Sigmoid colon (tissue), 7 donors: ENCODE measurements at places on chromosomes 7 and 10. TPM values are rescaled to one million over a fixed set of nuclear protein-coding genes. Genes with fewer than 3 reads are reported as not detected.

DNA sequence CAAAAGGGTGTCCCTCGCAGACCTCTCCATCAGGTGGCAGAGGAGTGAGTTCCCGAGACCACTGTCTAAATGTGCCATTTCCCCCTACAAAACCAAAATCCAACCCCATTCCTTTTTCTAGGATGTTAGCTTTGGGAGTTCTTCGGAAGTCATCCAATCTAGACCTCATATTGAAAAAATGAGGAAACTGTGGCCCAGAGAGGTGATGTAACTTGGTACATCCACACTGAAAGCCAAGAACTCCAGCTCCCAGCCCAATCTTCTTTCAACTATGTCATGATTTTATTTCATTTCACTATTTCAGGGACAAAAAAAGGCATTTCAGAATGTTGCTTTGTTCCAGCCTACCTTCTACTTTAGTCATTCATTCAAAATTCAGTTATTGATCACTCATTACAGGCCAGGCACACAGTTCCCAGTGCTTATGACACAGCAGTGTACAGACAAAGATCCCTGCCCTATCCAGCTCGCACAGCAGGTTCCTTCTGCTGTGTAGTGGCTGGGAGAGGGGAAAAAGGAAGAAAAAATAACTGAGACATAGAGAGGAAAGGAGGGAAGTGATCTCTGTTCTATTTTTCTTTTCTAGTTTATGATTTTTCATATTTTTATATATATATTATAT lies 35.8 kb downstream of the SCRN1 start:
- H3K4me1 ChIP-seq, result no peaks in the 10 kb centered on the region
- H3K27me3 ChIP-seq, result no peaks in the 10 kb centered on the region
- H3K27ac ChIP-seq, result no peak overlapping the region
- H3K36me3 ChIP-seq, result no peaks in the 10 kb centered on the region
- H3K4me3 ChIP-seq, result no peak overlapping the region
- DNase-seq, result no peak

DNA sequence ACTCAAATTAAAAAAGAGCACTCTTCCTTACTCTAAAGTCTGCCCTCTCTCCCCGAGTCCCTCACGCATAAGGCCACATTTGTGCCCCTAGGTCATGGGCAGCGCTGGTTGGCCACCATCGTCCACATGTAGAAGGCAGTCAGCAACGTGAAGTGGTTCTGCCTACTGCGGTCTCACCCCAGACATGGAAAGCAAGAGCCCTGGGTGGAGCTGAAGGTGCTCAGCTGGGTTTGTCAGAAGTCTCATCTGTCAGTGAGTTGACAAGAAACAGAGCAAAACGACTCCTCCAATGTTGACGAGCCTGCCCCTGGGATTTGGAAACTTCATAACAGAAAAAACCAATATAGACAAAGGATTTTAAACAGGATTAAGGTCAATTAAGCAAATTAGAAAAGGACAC lies 192.3 kb upstream of the PRSS58 start:
- DNase-seq, result no peak
- no peaks in the 10 kb centered on the region for H3K27me3 ChIP-seq
- no peaks in the 10 kb centered on the region for H3K4me1 ChIP-seq

Gene RTKN2
- total RNA-seq, result not detected

GRCh38 chr7:5591278-5591874 lies 167.7 kb upstream of the TNRC18 start:
- no peak for DNase-seq
- no peaks in the 10 kb centered on the region for H3K36me3 ChIP-seq
- H3K4me3 ChIP-seq, result no peak overlapping the region
- H3K27ac ChIP-seq, result peak overlapping the region; percentile 70
- no peaks in the 10 kb centered on the region for H3K4me1 ChIP-seq
- peaks cover 27% of the 10 kb centered on the region for H3K27me3 ChIP-seq

Gene OPALIN
- total RNA-seq, result not detected

GRCh38 chr7:42740408-42740807 lies 171.5 kb downstream of the C7orf25 start:
- H3K4me1 ChIP-seq, result no peaks in the 10 kb centered on the region
- H3K27ac ChIP-seq, result no peak overlapping the region
- no peak for DNase-seq
- no peak overlapping the region for H3K4me3 ChIP-seq
- H3K36me3 ChIP-seq, result no peaks in the 10 kb centered on the region
- H3K27me3 ChIP-seq, result no peaks in the 10 kb centered on the region
